ENCODE measurements at places on chromosomes 6 and 20. TPM values are rescaled to one million over a fixed set of nuclear protein-coding genes. Genes with fewer than 3 reads are reported as not detected.

DNA sequence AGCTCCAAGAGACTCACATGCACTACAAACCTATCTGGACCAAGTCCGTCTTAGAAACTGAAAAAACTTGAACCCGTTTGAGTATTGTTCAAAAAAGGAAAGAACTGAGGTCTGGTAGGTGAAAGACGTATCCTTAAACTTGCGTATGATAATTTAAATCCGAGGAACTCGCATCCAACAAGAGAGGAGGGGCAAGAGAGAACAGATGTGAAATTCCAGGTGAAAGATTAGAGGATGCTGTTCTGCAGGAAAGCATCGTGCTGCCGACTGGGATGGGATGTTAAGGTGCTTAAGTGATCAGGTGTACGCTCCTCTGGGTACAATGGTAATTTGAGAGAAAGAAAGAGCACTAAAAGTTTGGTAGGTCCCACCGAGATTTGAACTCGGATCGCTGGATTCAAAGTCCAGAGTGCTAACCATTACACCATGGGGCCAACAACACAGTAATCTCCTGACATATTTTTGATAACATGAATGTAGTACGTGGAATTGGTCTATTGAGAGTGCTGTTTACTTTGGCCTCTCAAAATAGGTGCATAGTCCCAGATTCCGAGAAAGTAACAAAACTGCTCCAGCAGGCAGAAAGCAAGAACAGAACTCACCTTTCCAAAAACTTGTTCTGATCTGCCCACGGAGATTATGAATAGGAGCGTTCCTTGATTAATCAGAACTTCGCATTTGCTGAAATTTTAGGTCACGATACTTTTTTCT lies 53.5 kb upstream of the BTN3A2 start:
- H3K36me3 ChIP-seq: no peaks in the 10 kb centered on the region
- H3K4me1 ChIP-seq: peaks cover 58% of the 10 kb centered on the region
- peak overlapping the region; percentile 82 for H3K27ac ChIP-seq
- peak overlapping the region; percentile 85 for H3K4me3 ChIP-seq
- peak; percentile 38 for DNase-seq
- no peaks in the 10 kb centered on the region for H3K27me3 ChIP-seq

RHAG gene
- total RNA-seq: not detected

DNA sequence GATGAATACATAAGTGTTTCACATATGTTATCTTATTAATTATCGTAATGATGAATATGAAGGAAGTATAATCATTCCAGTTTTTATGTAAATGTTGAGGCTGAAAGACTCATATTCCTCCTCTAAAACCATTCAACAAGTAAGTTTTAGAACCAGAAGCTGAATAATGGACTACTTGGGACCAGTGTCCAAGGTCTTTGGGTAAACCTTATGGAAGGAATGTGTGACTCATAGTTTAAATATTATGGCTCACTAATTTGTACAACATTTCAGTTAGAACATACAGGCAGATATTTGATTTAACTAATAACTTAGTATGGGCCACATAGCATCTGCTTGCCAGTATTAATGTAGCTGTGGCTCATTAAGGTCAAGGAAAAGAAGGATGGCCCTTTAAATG lies 209.6 kb downstream of the TFAP2B start:
- DNase-seq: no peak
- no peaks in the 10 kb centered on the region for H3K27me3 ChIP-seq
- no peak overlapping the region for H3K27ac ChIP-seq
- no peaks in the 10 kb centered on the region for H3K36me3 ChIP-seq
- no peaks in the 10 kb centered on the region for H3K4me1 ChIP-seq

ABHD16B gene
- total RNA-seq: not detected

DNA sequence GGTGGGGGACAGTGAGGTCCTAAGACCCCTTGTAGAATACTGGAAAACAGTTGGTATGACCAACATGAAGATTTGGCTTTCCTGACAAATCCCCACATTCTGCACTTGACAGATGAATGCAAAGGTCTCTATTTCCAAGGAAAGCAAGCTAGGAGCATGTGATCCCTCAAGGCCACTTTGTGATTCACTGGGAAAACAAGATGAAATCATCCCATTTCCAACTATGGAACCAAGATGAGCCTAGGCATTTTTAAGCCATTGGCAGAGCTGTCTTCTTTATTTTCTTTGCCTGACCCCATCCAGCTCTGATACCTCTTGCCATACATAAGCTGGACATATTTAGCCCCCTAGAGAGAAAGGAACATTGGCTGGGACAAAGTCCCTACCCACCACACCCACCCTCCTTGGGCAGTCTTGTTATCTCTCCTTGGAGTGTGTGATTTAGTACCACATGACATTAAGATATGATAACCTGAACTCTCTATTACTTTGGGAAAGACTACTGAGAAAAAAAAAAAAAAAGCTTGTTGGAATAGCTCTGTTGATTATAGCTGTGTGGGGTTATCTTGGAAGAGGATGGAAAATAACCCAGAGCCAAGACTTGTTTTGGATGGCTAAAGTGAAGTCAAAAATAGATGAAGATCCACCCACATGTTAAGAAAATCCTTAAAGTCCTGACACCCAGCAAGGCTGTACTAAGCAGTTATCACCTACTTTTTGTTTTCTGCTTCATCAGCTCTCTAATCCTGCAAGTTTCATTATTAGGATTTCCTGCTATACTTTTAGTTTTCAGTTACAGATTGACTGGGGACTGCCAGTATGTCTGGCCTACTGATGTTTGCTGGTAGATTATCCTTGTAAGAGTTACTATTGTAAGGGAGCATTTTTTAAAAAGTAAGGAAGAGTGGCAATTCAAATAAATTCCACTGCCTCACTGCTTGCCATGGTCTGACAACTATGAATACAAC lies 90.1 kb upstream of the PREP start:
- peak overlapping the region; percentile 38 for H3K27ac ChIP-seq
- H3K4me1 ChIP-seq: peaks cover 30% of the 10 kb centered on the region
- no peak overlapping the region for H3K4me3 ChIP-seq

DNA sequence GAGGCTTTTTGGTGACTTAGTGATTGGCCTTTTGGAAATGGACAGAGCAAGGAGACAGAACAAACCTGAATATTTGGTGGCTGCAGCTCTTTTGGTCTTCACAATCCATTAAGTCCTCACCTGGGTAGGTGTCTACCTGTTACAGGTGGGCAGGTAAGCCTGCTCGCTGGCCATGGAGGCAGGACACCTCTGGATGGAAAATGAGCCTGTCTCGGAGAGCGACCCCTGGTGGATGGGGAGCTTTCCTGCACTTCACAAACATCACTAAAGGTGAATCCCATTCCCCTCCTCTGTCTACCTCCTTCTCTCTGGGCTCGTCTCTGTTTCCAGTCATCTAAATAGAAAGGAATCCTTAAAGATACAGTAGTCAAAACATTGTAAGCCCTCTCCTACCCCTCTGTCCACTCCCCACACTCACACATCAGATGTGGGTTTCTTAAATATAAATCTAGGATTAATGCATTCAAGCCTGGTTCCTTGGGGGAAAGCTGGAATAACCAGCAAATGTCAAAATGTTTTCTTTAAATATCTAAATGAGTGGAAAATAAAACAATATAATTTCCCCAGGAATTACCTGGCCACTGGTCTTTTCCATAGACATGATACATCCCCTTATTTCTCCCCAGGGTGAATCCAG lies 304.9 kb downstream of the CDH26 start:
- H3K27ac ChIP-seq: no peak overlapping the region
- H3K36me3 ChIP-seq: no peaks in the 10 kb centered on the region
- no peak overlapping the region for H3K4me3 ChIP-seq
- H3K4me1 ChIP-seq: no peaks in the 10 kb centered on the region

Data from activated T-helper 2 cell treated with anti-CD3 and anti-CD28 coated beads, Interferon-gamma antibody, Interleukin-2, Interleukin-4, amounts not matched to agents 10 μg/mL and 5 μg/mL and 100 μg/mL, durations not matched to agents 14 hours and 24 hours and 36 hours (primary cell).